ENCODE measurements at places on chromosomes 2 and 18.
A peak's percentile ranks its signal among the peaks of the same experiment; 100 is the strongest.

DNA sequence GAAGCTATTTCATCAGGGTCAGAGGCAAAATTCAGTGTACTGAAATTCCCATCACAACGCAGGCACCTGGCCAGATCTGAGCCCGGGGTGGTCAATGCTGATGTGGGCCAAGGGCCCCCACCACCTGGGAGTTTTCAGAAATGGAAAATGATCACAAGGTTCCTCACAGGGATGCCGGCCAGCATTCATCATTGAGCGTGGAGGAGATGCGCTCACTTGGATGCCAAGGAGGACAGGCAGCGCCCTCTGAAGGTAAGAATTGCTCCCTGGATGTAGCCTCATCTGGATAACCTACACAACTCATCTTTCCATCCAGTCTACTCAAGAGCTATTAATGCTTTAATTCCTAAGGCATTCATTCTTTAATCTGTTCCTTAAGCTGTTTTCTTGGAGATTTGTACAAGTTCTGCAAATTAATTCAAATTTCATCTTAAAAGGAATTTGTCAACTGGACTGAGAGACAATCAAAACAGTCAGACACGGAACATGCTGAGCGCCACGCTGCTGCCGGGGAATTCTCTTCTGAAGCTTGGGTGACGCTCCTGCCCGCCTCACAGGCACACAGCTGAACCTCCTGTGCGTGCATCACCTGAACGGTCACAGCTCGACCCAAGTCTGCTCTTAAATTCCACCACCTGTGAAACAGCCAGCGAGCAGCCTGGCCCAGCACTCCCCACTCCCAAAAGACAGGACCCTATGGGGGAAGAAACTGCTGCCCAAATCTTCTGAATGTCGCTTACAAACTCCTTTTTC is 206.7 kb downstream of the HDAC4 start:
- no peak for DNase-seq

DNA sequence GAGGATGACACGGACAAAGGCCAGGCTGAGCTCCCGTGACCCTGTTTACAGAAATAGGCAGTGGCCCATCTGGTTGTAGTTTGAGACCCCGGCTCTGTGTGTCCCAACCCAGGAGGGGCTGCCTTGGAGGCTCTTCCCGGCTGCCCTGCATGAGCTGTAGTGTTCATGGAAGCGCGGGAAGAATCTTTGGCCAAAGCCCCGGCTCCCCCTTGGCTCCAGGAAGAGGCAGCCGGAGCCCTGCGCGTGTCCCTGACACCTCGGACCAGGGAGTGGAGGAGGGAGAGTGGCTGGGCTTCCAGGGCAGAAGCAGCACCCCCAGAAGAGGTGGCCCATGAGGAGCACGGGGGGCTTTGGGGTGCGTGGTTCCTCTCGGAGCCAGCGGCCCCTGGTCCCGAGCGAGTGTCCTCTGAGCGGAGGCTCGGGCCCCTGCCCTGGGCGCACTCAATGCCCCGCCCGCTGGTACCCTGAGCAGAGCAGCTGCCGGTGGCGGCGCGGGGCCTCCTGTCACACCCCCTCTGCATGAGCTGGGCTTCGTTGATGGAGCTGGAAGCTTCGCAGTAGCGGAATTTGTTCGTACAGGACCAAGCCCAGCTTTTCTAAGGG is 21.7 kb downstream of the GPR35 start:
- DNase-seq: no peak

DNA sequence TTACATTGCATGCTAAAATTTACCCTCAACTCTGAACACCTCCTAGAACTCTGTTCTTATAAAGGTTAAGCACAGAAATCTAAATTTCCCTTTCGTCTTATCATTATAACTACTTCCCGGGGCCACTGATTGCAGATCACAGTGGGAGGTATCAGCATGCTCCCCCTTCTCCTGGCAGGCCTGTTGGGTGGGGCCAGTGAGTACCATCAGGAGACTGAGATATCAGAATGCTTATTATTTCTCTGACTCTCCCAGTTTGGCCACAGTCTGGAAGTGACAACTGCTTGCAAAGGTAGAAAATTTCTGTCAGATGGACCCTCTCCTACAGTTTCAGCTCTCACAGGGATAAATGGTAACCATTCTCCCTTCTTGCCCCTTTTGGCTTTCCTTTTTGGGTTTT is 62.6 kb downstream of the DSEL start:
- no peak for DNase-seq

DNA sequence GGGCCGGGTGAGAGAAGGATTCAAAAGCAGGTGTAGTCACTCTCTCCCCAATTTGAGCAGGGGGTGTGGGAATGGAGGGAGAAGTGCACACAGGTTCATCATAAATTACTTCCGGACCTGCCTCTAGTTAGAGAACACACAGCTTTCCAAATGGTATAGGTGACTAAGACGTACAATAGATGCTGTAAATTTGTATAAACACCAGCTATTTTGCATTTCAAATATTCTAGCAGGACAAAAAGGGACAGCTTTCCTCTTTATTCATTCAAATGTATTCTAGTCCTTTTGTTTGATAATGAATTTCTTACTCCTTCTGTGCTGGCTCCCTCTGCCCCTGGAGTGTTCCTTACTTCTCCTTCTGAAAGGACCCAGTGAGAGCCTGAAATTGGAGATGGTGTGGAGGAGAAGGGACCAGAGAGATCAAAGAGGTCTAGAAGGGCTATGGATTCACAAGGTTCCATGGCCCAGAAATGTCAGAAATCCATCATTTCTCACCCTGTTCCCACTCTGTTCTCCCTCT is 53.2 kb upstream of the SH3BP4 start:
- no peak for DNase-seq

DNA sequence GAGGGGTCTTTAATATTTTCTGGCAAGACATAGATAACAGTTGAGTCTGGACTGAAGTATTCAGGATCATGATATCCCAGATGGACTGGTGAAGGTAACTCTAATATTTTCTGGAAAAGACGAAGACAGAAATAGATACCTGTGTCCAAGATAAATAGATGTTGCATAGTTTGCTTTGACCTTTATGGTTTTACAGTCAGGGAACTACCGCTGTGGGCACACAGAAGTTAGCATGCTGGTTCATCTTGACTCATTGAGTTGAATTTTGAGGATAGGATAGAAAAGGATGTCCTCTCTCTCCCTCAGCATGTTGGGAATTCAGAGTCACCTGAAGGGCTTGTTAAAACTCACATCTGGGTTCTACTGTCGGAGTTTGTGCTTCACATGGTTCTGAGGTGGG is 20.8 kb downstream of the KCNE4 start:
- no peak for DNase-seq

DNA sequence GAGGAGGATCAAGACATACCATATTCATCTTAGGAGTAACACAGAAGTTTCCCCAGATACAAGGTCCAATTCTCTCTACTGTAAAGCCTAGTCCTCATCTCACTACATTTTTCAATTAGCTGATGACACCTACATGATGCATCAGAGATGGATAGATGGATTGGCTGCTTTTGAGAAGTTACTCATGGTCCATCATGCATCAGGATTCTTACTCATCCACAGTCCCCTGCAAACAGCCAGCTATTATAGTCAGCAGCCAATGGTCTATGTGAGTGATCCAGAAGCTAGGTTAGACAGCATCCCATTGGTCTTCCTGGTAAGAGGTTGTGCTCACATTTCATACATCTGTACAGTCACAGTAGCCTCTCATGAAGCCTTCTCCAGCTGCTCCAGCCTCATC is 154.5 kb upstream of the NRP2 start:
- peak; percentile 13 for DNase-seq

DNA sequence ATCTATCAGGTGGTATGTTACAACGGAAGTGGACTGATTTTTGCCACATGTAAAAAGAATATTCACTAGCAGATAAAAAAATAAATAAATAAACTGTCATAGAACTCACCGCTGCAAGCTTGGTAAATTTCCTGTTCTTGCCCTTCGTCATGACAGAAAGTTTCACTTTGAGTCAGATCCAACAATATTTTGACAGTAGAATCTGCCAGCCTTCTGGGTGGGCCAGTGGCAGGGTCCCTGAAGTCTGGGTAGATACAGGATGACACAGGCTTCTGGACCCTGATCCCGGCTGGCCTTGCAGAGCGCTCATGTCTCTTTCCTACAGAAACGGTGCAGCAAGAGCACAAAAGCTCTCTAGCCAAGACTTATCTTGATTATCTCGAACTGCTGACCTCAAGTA is 97.8 kb upstream of the PMAIP1 start:
- no peak for DNase-seq

DNA sequence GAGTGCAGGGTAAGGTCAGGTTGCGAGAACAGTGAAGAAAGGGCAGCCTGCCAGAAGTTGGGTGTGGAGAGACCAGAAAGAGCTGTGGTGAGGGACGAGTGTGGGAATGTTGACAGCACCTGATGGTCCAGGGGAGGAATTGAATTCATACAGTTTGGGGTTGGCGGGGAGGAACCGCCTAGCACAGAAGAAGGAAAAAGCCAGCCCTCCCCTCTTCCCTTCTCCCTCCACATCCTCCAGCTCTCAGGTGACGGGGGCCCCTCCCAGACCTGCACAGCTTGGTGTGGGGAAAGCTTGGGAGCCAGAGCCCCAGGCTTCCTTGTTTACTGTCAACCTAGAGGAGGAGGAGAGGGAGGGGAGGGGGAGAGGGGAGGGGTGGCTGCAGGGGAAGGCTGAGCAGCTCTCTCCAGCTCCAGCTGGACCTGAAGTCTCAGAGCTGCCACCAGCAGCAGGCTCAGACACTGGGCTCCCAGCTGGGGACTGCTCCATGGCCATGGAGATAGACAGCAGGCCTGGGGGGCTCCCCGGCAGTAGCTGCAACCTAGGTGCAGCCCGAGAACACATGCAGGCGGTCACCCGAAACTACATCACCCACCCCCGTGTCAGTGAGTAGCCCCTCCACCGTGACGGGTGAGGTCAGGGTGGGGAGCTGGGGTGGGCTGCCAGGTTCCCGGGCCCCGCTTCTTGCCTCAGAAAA is at the start of gene ATP6V1B1:
Gene ATP6V1B1 (plus strand): TSS at position 433 of the 697 bp plus-strand sequence. CDS start 55 bp downstream, at position 488.
- DNase-seq: no peak

DNA sequence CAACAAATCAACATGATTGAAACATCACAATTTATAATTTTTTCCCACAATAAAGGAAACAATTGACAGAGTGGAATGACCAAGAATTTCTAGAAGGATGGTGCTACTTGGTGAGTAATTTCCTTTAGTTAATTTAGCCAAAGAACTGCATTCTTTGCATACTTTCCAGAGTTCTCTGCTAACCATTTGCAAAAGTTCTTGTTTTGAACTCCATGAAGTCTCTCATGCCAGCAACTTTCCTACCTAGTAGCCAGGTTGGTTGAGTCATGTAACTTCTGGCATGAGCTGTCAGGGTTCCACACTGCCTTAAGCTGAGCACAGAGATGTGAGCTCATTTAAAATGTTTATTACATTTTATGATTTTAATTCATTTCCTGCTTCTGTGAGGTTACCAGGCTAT is 539.6 kb downstream of the PID1 start:
- peak; percentile 79 for DNase-seq

- no peak for DNase-seq
Observed at GRCh38 chr2:228866781-228867180, 404.3 kb downstream of the PID1 start.

- DNase-seq: peak; percentile 43
Observed at GRCh38 chr2:48755473-48755872, at the start of gene LHCGR. Gene LHCGR, minus strand, starts transcription at chr2:48755724. Its CDS starts 53 bp downstream, at chr2:48755671.

- DNase-seq: no peak
Observed at GRCh38 chr18:24702001-24702515, 241.6 kb downstream of the HRH4 start.

GRCh38 chr2:172791953-172792352 is 56.3 kb downstream of the RAPGEF4 start:
- no peak for DNase-seq

GRCh38 chr18:58902961-58903360 is 38.3 kb downstream of the ZNF532 start:
- DNase-seq: no peak

- DNase-seq: no peak
Observed at GRCh38 chr2:196370381-196370780, 199.0 kb upstream of the STK17B start.

DNA sequence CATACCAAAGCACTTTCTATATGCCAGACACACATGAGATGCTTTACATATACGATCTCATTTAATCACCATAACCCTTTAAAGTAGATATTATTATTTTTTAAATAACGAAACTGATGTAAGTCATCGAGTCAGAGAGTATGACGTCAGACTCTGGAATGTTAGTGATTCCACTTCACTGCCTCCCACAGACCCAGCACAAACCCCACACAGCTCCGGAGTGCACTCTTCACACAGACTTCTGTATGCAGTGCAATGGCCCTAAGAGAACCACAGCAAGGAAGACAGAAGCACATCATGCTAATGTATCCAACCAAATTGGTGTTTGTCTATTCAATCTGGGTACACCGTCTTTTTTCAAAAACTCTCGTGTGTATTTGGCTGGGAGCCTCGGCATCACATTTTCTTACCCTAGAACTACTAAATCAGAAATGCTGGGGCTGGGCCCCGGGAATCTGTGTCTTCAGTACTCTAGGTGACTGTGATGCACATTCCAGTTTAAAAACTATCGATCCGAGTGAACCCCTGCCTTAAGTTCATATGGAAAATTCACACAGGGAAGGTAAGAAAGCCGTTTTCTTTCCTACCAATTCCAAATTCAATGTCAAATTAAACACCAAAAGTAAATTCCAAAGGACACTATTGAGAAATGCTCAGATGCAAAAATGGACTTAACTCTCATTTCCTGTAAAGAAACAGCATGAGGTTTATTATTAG is 117.7 kb upstream of the ACVR1C start:
- peak; percentile 18 for DNase-seq

DNA sequence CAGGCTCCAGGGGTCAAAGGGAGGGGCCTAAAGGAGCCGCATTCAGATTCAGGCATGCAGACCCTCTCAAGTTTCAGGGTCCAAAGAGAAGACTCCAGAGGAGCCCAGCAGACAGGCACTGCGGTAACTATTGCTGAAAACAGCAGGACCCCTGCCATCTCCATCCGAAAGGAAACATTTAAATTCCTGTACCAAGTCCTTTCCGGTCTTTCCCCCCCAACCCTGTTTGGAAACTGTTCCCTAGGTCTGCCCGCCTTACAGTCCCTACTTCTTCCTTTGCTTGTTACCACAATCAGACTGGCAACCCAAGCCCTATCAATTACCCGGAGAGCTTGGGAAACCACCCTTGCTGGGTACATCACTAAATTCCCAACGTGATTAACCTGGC is 82.0 kb downstream of the DNMT3A start:
- DNase-seq: no peak

GRCh38 chr2:45731141-45731540 is 79.7 kb downstream of the PRKCE start:
- DNase-seq: no peak

- DNase-seq: peak; percentile 76
Observed at GRCh38 chr2:207394812-207395534, 134.8 kb upstream of the CREB1 start.

DNA sequence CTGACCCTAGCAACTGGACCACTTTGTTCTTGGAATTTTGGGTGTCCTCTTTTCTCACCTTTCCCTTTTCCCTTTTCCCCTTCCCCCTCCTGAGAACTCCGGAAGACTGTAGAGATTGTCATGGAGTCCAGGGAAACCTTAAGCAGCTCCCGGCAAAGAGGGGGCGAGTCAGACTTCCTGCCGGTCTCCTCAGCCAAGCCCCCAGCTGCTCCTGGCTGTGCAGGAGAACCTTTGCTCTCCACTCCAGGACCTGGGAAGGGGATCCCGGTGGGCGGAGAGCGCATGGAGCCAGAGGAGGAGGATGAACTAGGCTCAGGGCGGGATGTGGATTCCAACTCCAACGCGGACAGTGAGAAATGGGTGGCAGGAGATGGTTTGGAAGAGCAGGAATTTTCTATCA is 20.5 kb downstream of the SETBP1 start:
- DNase-seq: no peak

GRCh38 chr2:117703858-117704257 is 110.6 kb upstream of the DDX18 start:
- no peak for DNase-seq

- peak; percentile 76 for DNase-seq
Observed at GRCh38 chr2:183149489-183149888, 25.2 kb downstream of the NUP35 start.

- DNase-seq: no peak
Observed at GRCh38 chr2:229641676-229642075, 72.7 kb downstream of the DNER start.
